Mammary epithelial cell (primary cell): ENCODE measurements at places on chromosomes 16 and 17. TPM values are rescaled to one million over a fixed set of nuclear protein-coding genes. Genes with fewer than 3 reads are reported as not detected.

DNA sequence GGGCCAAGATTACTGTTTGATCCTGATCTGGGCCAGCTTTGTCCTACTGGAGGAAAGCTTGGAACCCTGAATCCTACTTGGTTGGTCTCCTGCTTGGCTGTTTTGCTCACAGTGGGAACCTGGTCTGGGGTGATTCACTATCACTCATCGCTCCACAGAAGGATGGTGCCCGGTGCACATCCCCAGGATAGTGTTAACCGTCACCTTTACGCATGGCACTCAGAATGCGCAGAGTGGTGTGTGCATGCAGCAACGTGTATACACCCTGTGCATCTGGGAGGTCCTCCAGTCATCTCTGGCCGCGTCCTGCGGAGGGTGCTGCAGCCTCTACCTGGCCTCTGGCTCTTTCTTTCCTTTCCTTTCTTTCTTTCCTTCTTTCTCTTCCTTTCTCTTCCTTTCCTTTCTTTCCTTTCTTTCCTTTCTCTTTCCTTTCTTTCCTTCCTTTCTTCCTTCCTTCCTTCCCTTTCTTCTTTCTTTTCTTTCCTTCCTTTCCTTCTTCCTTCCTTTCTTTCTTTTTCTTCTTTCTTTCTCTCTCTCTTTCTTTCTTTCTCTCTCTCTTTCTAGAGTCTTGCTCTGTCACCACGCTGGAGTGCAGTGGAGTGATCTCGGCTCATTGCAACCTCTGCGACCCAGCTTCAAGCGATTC is 13.1 kb downstream of the SOCS3 start:
- peak; percentile 54 for DNase-seq

DNA sequence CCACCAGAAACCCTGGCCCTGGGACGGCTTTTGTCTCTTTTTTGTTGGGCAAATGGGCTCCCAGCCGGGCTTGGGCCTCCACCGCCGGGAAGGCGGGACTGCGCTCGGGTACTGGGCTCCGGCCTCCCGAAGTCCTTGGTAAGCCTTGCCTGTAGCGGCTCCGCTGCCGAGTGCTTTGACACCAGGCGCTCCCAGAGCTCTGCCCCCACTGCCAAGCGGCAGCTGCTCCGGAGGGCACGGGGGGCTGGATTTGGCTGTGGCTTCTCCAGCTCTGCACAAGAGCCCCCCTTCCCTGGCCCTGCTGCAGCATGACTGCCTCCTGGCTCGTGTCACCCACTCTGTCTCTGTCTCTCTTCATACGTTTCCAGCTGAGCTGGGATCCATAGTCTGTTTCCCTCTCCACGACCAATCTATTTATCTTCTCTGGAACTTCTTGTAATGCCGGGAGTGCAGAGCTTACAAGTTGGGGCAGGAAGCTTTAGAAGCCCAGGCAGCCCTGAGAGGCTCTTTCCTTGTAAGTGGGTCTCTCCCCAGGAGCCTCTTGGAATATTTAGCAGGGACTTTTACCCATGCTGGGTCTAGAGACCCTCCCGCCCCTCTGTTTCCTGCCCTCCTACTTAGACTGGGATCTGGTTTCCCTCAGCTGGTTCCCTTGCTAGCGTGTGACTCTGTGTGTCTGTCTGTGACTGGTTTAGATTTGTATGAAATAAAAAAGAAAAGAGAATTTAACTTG is 246.9 kb upstream of the GSE1 start:
- no peak for DNase-seq

- DNase-seq = no peak
Measured at GRCh38 chr17:64196601-64197000, 66.5 kb downstream of the TEX2 start.

GRCh38 chr16:53937161-53937880 is 233.4 kb downstream of the FTO start:
- DNase-seq = no peak

DNA sequence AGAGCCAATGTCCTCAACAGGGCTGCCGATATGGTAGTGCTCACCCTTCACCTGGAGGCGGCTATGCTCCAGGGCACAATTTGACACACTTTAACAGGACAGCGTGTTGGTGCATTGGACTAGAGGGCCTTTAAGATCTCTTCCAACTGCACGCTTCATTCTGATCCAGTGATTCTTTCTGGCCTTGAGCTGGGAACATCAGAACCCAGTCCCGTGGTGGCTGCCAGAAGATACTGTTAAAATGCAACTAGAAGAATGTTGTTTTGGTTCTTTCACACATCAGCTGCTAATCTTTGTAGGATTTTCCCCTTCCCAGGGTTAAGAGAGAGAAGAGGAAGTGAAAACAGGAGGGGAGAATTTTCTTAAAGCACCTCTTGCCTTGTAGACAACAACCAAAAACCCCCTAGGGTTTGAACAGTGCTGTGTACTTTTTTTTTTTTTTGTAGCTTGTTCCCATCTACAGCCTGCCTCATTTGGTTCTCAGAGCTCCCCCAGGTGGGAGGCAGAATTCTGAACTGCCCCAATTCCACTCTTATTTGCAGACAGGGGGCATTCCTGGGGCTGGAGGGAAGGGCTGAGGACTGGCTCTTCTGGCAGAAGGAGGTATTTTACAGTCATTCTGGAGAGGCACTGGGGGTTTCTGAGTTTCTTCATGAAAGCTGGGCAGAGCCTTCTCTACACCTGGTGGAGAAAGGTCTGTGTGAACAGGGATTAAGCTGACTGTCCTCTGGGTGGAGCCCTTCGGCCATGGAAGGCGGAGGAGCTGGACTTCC is 32.4 kb downstream of the SMARCE1 start:
- DNase-seq = peak; percentile 67

GRCh38 chr16:56824804-56825203 is 40.2 kb upstream of the SLC12A3 start:
- no peak for DNase-seq

DNA sequence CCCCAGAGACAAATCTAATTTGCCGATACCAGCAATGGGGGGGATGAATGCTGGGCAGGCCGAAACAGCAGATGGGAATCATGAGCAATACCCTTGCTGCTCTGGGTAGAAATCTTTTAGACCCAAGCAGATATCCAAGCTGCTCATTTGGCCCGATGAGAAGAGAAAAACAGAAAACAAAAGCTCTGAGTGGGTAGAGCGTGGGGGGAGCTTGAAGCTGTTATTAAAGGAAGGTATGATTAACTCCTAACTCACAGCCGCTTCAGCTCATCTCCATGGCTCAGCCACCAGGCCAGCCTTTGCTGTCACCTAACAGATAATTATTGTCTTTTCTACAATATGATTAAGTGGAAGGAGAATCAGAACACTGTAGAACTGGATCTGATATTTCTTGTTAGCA is 58.3 kb downstream of the VPS35L start:
- DNase-seq = no peak

DNA sequence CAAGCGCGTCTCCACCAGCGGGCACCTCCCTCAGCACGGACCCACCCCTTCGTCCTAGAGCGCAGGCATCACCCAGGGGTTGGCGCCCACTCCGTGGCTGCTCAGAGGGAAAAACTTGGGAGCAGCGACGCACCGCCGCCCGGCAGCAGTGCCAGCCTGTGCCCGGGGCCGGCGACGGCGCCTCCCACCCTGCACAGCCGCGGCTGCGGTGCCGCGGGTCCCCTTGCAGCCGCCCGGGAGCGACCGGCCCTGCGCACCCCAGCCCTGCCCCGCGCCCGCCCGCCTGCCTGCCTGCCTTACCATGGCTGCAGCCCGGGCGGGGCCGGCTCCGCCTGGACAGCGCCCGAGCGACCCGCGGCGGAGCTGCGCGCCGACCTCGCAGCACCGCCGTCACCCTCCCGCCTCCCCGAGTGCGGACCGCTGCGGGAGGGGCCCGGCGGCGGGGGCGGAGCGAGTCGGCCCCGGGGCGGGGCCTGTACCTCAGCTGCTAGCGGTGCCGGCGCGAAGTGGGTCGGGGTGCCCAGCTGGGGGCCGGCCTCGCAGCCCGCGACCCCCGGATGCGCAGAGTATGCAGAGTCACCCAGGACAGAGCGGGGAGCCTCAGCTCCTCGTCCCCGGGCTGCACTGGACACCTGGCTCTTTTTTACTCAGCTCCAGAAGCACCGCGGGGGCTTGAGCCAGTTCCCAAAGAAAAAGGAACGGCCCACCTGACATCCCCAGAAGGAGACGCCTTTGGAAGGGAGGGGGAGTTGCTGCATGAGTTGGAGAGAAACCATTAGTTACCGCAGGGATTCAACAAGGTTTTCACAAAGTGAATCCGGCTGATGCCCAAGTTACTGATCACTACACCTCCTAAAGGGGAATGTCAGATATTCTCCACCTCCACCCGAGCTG is 17.5 kb upstream of the MTMR4 start:
- peak; percentile 29 for DNase-seq

DNA sequence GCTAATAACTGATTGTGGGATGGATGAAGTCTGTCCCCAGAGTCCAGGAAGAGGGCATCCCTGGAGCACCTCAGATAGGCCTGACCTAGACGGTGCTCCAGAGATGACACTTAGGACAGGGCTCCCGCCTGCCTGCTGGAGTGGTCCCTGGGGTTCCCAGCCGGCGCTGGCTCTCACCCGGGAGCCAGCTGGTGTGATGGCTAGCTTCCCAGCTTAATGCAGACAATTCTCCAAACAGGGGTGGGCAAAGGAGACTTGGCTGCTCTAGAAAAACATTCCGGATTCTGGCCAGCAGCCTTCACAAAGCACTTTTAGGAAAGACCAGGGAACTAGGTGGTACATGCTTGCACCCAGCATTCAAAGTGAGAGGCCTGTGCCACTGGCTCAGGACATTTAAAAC is 18.6 kb downstream of the ACE start:
- DNase-seq = no peak

DNA sequence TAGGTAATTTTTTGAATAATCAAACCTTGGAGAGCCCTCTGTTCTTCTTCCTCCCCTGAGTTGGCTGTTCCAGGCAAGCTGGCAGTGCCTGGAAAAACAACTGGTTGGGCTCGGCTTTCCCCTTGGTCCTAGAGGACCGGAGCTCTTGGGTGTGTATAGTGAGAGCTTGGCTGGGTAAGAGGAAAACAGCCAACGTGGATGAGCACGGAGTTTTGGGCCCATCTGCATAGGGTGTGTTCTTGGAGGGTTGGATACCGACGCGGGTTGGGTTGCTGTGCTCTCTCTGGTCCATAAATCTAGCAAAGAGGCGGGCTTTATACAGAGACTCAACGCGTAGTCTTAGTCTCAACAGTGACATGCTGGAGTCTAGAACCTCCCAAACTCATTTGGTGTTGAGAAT is 23.2 kb downstream of the ITGB3 start:
- DNase-seq = peak; percentile 70

- no peak for DNase-seq
Measured at GRCh38 chr17:55237268-55237667, 27.5 kb upstream of the HLF start.

- DNase-seq = no peak
Measured at GRCh38 chr16:11020792-11021551, 76.6 kb downstream of the CLEC16A start.

- peak; percentile 71 for DNase-seq
Measured at GRCh38 chr17:32275060-32276042, 9.7 kb downstream of the RHBDL3 start.

DNA sequence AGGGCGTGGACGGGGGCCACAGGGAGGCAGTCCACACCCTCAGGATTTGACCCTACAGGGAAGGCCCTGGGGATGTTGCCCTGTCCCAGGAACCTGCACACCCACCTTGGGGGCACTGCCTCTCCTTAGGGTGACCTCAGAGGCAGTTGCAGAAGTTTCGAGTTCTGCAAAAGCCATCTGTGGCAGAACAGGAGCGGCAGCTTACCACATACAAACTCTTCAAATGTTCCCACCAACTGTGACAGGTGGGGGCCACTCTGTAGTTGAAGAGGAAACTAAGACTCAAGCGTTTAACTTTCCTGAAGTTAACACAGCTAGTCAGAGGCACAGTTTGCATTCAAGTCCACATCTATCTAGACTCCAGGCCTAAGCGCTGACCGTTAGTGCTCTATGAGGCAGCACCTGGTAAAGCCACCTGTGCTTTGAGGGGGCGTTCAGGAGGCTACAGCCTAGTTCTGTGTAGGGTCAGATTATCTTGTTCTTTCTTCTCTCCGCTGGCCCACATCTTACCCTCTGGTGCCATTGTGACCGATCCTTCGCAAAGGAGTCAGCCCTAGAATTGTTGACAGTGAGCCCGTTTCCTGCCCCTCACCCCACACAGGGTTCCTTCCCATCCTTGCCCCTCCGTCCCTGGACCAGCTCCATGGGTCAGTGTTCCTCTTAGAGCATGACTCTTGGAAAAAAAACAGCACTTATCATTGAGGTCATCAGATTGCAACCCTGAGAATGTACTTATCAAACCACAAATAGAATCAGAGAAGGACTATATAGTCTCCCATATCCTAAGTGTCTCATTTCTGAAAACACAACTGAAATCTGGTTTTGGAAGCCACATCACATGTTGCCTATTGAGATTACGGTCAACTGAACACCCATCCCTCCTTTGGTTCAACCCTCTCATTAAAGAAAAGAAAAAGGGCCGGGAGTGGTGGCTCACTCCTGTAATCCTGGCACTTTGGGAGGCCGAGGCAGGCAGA is 45.4 kb downstream of the CDH1 start:
- no peak for DNase-seq

- no peak for DNase-seq
Measured at GRCh38 chr17:18992454-18993130, 12.0 kb downstream of the FAM83G start.

The DYNC1LI2 gene
- total RNA-seq = 127 TPM

The NLRC3 gene
- under 0.01 TPM for total RNA-seq

The HYDIN gene
- 5.5 TPM for total RNA-seq

The CSH1 gene
- total RNA-seq = not detected in 2 replicates

The CCL16 gene
- total RNA-seq = not detected

The RNF43 gene
- total RNA-seq = 9.3 TPM

The WFIKKN2 gene
- total RNA-seq = not detected in 2 replicates

The SOCS7 gene
- 23.2 TPM for total RNA-seq
